ENCODE measurements at places on chromosomes 11 and 22.

- no peak overlapping the region for H3K4me3 ChIP-seq
- no peak for DNase-seq
- no peaks in the 10 kb centered on the region for H3K36me3 ChIP-seq
- H3K27ac ChIP-seq, result no peak overlapping the region
These were observed 33.8 kb downstream of the TRIM29 start for GRCh38 chr11:120104041-120104565.

GRCh38 chr11:3831378-3832239 is 9.2 kb downstream of the RHOG start:
- H3K27ac ChIP-seq, result peak overlapping the region; percentile 90
- H3K27me3 ChIP-seq, result no peaks in the 10 kb centered on the region
- H3K4me3 ChIP-seq, result peak overlapping the region; percentile 13
- DNase-seq, result peak; percentile 50
- H3K36me3 ChIP-seq, result peaks cover 80% of the 10 kb centered on the region
- peaks cover 75% of the 10 kb centered on the region for H3K4me1 ChIP-seq

DNA sequence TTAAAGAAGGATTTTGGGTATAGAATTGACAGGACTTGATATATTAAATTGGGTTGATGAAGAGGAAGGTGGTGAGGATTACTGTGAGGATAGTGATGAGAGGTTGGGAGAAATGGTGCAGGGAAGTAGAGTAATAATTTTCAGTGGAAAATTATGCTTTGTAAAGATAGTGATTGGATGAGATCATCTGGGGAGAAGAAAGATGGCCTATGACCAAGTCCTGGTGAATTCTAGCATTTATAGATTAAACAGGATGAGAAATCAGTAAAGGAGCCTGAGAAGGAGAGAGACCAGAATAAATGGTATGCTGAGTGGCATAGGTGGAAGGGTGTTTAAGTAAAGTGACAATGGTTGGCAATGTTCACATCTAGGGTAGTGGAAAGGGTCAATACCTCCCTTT is 15.0 kb downstream of the IPO7 start:
- peaks cover 42% of the 10 kb centered on the region for H3K4me1 ChIP-seq
- peaks cover 37% of the 10 kb centered on the region for H3K36me3 ChIP-seq
- peak overlapping the region; percentile 0 for H3K27ac ChIP-seq
- no peaks in the 10 kb centered on the region for H3K27me3 ChIP-seq
- no peak for DNase-seq

DNA sequence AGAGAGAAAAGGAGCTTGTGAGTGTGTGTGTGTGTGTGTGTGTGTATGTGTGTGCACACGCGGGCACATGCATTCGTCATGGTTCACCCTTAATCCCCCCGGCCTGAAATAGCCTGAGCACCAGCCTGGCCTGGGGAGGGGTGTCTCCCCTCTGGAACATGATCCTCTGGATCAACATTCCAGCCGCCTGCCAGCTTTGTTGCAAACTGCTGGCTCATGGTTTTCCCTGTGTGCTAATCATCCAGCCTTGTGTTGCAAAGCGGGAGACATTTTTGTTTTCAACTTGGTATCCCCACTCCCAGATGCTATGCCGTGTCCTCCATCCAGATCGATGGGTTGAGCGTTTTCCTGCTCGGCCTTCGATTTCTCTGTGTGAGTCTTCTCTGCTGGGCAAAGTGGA is 94.3 kb downstream of the FEZ1 start:
- peaks cover 2% of the 10 kb centered on the region for H3K4me1 ChIP-seq
- no peak overlapping the region for H3K4me3 ChIP-seq
- DNase-seq, result no peak
- H3K27me3 ChIP-seq, result peaks cover 51% of the 10 kb centered on the region
- no peaks in the 10 kb centered on the region for H3K36me3 ChIP-seq
- no peak overlapping the region for H3K27ac ChIP-seq

DNA sequence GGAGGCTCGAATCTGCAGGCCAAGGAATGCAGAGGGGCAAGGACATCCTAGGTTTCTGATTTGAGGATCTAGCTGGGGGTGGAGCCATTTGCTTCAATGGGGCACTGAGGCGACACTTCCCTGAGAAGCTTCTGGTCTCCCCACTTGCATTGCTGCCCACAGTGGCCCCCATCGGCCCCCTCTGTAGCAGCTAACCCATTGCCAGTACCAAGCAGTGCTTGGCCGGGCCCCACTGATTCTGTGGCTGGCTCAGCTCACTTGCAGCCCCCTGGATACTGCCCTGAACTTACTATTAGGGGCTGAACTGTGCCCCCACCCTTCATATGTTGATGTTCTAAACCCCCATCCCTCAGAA is 42.9 kb upstream of the SHISAL1 start:
- no peak overlapping the region for H3K4me3 ChIP-seq
- H3K36me3 ChIP-seq, result no peaks in the 10 kb centered on the region
- DNase-seq, result no peak
- H3K27ac ChIP-seq, result no peak overlapping the region
- peaks cover 11% of the 10 kb centered on the region for H3K4me1 ChIP-seq

- H3K4me3 ChIP-seq, result peak overlapping the region; percentile 84
- no peaks in the 10 kb centered on the region for H3K27me3 ChIP-seq
- DNase-seq, result peak; percentile 90
- peaks cover 32% of the 10 kb centered on the region for H3K4me1 ChIP-seq
- peak overlapping the region; percentile 87 for H3K27ac ChIP-seq
These were observed 451 bp upstream of the HDHD5 start for GRCh38 chr22:17159504-17159951.

GRCh38 chr11:96228910-96229309 is 114.1 kb downstream of the MAML2 start:
- H3K27me3 ChIP-seq, result no peaks in the 10 kb centered on the region
- H3K4me1 ChIP-seq, result peaks cover 90% of the 10 kb centered on the region
- peaks cover 48% of the 10 kb centered on the region for H3K36me3 ChIP-seq
- DNase-seq, result no peak

DNA sequence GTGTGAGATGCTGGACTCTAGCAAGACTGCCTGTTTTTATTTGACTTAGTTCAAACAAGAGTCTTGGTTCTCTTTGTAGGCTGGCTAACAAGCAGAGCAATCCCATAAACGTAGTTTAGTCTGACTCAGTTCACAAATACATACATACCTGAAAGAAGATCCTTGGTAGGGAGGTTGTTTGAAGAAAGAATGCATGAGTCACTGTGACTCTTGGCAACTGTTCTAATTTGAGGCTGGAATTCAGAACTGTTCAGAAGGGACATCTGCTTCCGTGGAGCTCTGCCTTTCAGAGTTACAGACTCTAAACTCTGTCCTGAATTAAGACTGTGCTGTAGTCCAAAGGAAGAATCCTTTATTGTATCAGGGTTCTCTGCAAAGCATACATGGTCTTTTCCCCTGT is 32.2 kb downstream of the C2CD3 start:
- H3K27ac ChIP-seq, result no peak overlapping the region
- no peak for DNase-seq
- no peaks in the 10 kb centered on the region for H3K27me3 ChIP-seq
- peaks cover 23% of the 10 kb centered on the region for H3K36me3 ChIP-seq
- no peaks in the 10 kb centered on the region for H3K4me1 ChIP-seq

GRCh38 chr11:19939415-19939929 is 220.8 kb downstream of the DBX1 start:
- no peaks in the 10 kb centered on the region for H3K36me3 ChIP-seq
- no peak overlapping the region for H3K4me3 ChIP-seq
- no peak overlapping the region for H3K27ac ChIP-seq
- no peaks in the 10 kb centered on the region for H3K4me1 ChIP-seq

GRCh38 chr11:10026514-10026913 is 267.5 kb downstream of the SBF2 start:
- no peak overlapping the region for H3K4me3 ChIP-seq
- H3K36me3 ChIP-seq, result peaks cover 10% of the 10 kb centered on the region
- DNase-seq, result no peak
- no peak overlapping the region for H3K27ac ChIP-seq

GRCh38 chr11:69822676-69823494 is 3.7 kb upstream of the FGF3 start:
- no peak overlapping the region for H3K27ac ChIP-seq
- H3K4me3 ChIP-seq, result no peak overlapping the region
- DNase-seq, result no peak
- peaks cover 22% of the 10 kb centered on the region for H3K27me3 ChIP-seq

- no peaks in the 10 kb centered on the region for H3K27me3 ChIP-seq
- DNase-seq, result peak; percentile 54
- H3K4me3 ChIP-seq, result no peak overlapping the region
- no peaks in the 10 kb centered on the region for H3K4me1 ChIP-seq
These were observed 7.3 kb downstream of the CABP7 start for GRCh38 chr22:29727131-29727523.

DNA sequence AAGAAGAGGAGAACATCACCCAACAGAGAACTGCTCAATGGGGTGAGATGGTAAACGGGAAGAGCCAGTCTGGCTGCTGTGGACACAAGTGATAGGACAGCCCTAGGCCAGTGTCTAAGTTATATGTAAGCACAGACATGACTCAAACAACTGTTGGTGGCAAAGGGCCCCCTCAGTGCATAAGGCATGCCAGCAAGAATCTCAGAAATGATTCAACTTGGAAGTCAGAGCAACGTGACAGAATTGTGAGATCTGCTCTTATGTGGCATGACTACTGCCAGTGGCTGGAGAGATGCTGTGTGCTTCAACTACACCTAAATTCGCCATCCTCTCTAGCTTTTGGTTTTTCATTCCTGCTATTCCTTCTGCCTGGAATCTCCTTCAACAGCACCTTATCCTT is 7.4 kb downstream of the SLN start:
- H3K4me1 ChIP-seq, result no peaks in the 10 kb centered on the region

DNA sequence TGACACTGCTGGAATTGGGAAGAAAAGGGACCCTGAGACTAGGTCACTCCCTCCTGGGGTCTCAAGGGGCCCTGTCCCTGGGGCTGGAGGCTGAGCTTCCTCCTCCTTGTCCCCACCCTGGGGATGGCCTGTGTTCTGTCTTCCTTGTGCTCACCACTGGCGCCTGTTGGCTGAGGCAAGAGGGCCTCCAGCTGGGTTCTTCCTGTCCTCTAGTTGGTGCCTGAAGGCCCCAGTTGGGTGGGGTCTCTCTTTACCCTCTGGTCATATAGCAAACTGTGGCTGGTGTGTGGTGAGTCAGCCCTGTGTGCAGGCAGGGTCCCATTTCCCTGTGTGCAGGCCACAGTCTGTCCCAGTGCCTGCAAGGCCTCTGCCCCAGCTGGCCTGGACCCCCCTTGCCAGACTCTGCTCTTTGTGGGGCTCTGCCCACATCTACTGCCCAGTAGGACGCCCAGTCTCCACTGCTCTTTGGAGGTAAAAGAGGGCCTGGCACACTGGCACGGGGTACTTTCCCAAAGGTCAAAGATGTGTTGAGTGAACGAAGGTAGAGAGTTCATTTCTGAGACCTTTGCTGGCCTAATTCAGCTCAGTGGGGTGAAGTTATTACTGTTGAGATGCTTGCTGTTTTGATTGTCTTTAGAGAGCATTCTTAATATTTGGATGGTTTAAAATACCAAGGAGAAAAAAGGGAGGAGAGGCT is 55.1 kb upstream of the CLDN5 start:
- DNase-seq, result peak; percentile 24
- no peaks in the 10 kb centered on the region for H3K36me3 ChIP-seq
- H3K27ac ChIP-seq, result peak overlapping the region; percentile 82
- peaks cover 45% of the 10 kb centered on the region for H3K4me1 ChIP-seq
- peak overlapping the region; percentile 30 for H3K4me3 ChIP-seq

DNA sequence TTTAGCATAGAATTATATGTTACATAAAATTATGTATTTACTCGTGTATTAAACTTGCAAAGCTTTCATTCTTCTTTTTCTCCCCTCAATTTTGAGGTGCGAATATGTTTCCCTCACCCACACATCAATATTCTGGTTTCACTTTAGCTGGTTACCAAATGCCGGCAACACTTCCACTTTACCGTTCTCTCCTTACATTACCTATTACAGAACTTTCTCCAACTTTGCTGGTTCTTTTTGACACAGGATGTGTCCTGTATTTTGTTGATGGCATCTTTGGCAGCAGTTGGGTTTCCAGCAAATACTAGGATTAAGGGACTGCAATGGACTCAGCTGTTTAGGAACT is 84.9 kb downstream of the PRR5L start:
- H3K4me1 ChIP-seq, result peaks cover 34% of the 10 kb centered on the region
- H3K36me3 ChIP-seq, result peaks cover 43% of the 10 kb centered on the region
- H3K27me3 ChIP-seq, result peaks cover 29% of the 10 kb centered on the region
- no peak for DNase-seq
- H3K4me3 ChIP-seq, result peak overlapping the region; percentile 92

DNA sequence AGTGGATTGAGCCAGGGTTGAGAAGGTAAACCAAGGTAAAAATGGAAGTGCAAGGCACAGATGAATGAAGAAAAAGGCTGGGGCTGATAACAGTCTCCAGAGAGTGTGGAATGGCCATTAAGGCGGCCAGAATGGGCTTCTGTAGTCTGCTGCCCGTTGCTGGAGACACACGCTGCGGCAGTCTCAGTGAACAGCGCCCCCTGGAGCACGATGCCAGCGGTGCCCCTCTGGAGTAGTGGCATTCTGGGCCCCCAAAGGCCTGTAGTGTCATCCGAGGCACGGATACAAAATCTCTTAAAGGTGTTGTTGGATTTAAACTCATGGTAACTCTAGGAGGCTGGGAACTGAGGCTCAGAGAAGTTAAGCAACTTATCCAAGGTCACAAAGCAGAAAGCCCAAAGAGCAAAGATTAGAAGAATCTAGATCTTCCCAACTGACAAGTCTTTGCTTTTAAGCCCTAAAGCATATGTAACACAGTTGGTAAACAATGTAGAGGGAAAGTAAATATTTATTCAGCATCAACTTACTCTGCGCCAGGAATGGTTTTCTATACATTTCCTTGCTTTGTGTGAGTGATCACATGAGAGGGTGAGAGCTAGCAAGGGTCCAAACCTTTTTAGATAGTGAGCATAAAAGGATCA is 18.2 kb downstream of the KCNJ1 start:
- H3K27me3 ChIP-seq, result no peaks in the 10 kb centered on the region
- no peak overlapping the region for H3K27ac ChIP-seq
- peak; percentile 84 for DNase-seq
- H3K36me3 ChIP-seq, result no peaks in the 10 kb centered on the region
- H3K4me3 ChIP-seq, result no peak overlapping the region
- H3K4me1 ChIP-seq, result peaks cover 18% of the 10 kb centered on the region

DNA sequence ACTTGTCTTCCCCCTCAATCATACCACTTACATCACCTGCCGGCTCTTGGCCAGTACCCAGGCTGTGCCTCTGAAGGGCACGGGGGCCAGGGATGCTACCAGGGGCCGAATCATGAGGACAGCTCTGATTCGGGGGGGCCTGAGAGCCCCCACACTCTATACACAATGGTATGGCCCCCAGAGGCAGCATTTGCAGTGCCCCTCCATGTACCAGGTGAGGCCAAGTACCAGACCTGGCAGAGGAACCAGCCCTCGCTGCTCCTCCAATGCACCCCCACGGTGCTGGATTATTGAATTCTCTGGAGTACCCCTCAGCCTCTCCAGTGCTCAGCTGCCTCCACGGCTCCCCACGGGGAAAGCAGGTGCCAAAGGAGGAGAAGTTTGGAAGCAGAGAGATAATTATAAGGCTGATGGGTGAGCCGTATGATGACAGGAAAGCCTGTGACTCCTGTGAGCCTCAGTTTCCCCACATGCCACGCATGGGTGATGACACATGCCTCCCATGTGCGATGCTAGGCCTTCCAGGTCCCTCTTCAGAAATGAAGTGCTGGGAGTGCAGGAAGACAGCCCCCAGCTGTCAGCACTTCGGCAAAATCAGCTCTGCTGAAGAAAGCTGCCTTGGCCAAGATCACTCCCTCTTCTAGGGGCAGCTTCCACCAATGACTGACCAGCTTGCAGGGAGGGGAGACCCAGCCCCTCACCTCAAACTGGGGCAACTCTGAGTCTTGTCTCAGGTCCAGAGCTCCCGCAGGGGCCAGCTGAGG is 69.9 kb downstream of the THAP12 start:
- no peaks in the 10 kb centered on the region for H3K27me3 ChIP-seq
- no peaks in the 10 kb centered on the region for H3K36me3 ChIP-seq
- no peaks in the 10 kb centered on the region for H3K4me1 ChIP-seq
- DNase-seq, result no peak
- H3K27ac ChIP-seq, result no peak overlapping the region

- no peaks in the 10 kb centered on the region for H3K27me3 ChIP-seq
- peaks cover 14% of the 10 kb centered on the region for H3K4me1 ChIP-seq
- H3K27ac ChIP-seq, result peak overlapping the region; percentile 79
- no peak overlapping the region for H3K4me3 ChIP-seq
- peaks cover 13% of the 10 kb centered on the region for H3K36me3 ChIP-seq
These were observed 20.8 kb downstream of the TOB2 start for GRCh38 chr22:41425660-41426365.

Measured in activated CD4-positive, alpha-beta T cell treated with anti-CD3 and anti-CD28 coated beads for 36 hours (primary cell).